GM13976 (cell line): ENCODE measurements at places on chromosomes 7 and 10.
A peak's percentile ranks its signal among the peaks of the same experiment; 100 is the strongest.

- no peak for DNase-seq
These were observed 90.5 kb downstream of the VSTM2A start for GRCh38 chr7:54632696-54633095.

DNA sequence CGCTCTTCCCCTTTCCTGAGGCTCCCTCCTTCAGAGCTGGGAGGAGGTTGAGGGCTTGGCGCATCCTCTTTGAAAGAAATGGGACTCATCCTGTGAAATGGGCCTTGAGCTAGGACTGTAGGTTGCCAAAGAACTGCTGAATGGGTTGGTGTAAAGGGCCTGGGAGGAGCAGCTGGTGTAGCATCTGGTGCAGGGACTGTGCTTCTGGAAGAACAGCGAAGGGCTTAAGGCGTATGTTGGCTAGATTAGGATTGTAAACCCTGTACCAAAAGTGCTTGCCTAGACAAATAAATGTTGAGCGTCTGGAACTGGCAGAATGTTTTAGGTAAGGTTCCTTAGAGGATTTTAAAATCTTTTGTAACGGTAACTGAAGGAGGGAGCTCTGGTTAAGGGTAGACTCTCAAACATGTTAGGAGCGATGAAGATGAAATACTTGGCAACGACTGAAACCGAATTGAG, 563 bp downstream of the STAM start:
- peak; percentile 28 for DNase-seq

DNA sequence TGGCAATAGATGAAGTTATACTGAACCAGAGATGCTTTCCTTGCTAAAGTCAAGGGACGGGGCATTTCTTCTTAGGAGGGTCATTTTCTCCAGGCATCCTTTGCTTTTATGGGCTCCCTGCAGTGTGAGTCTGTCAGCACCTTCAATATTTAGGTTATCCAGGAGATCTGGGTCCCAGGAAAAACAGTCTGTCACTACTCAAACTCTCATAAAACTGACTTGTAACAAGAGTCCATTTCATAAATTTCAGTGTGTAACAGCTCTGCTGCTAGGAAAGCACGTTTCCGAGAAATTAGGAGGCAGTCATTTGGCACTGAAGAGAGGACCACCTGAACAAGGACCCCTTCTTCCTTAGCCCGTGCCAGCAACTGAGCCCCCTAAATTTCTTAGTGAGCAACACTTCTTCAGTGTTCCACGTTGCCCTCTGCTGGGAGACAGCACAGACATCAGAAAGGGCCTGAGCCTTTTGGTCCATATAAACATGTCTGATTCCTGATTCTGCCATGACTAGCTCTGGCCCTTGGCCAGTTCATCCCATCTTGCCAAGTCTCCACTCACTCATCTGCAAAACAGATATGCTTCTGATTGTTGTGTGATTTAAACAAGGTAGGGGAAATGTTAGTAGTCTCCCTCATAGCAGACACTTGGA, 7.2 kb downstream of the GCC1 start:
- DNase-seq, result no peak

GRCh38 chr10:63478564-63478963, 12.8 kb upstream of the JMJD1C start:
- no peak for DNase-seq

GRCh38 chr10:95881316-95881715, 26.5 kb upstream of the CC2D2B start:
- DNase-seq, result no peak

- no peak for DNase-seq
These were observed 85.9 kb downstream of the MDFIC start for GRCh38 chr7:115007751-115008150.

DNA sequence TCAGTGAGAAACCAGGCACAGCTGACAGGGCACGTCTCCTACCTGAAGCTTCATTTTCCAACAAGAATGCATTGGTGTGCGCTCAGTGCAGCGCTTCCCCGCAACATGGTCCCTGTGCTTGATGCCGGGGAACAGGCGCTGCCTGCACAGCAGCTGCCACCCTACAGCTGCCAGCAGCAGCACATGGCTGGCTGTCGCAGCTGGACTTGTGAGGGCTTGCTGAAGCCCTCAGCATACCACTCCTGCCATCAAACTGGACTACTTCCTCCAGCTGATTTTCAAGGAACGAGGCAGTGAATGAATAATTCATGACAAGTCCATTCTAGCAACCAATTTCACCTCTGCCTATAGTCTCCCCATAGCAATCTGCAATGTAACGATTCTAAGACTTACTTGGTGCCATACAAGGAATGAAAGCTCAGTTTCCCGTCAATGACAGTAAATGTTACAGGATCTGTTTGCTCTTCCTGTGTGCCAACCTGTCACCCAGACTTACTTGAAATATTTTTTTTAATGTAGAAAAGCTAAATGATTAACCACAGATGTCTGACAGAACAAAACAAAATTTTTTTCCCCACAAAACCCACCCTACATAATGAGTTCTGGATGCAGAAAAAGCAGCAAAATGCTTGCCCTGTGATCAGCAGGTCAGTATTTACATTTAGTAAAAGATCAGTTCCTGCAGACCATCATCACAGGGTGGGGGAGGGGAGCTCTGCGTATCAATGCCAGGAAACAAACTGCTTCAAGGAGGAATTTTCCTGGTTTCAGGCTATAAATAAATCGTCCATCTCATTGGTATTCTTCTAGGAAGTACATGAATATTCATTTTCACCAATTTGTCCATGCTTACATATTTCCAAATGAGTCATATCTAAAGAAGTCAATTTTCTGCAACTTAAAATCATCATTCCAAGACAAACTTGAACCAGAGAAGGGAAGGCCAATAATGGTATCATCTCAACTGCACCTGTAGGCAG, 140.6 kb downstream of the ALOX5 start:
- no peak for DNase-seq

DNA sequence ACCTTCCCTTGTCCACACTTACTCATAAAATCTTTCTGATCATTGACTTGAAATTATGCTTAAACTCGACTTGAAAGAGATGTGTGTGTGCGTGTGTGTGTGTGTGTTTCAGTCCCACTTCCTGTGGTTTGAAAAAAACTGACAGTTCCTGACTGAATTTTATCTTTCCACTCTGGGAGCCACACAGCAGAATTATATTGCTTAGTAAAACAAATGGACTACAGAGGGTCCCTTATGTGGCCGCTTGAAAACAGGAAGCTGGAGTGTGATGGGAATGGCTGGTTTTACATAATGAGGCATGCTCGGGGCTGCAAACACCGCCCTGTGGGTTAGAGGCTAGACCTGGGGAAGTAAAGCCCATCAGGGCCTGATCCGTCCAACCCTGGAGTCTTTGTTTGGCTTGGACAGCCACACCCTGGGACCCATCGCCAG, 54.8 kb downstream of the LYZL1 start:
- no peak for DNase-seq
